Stimulated activated CD4-positive, alpha-beta T cell treated with anti-CD3 and anti-CD28 coated beads, Interleukin-2, amount 100 ng/mL, for 48 hours (primary cell): ENCODE measurements at places on chromosomes 12 and 14.

- DNase-seq, result no peak
These were observed 301.6 kb downstream of the CACNA1C start for GRCh38 chr12:2354151-2354991.

DNA sequence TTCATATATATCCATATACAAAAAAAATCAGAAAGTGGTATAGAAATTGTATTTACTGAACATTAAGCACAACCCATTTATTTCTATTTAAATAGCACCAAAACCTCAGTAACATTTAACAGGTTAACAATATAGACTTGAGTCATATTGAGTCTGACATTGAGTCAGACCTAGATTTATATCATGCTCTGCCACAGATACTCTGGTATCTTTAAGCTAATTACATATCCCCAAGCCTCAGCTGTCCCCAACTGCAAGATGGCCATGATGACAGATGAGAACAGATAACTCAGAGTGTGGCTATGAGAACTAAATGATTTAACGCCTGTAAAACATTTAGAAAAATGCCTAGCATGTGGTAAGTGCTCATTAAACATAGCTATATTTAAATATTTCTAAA is 40.3 kb downstream of the IFNG start:
- DNase-seq, result no peak

DNA sequence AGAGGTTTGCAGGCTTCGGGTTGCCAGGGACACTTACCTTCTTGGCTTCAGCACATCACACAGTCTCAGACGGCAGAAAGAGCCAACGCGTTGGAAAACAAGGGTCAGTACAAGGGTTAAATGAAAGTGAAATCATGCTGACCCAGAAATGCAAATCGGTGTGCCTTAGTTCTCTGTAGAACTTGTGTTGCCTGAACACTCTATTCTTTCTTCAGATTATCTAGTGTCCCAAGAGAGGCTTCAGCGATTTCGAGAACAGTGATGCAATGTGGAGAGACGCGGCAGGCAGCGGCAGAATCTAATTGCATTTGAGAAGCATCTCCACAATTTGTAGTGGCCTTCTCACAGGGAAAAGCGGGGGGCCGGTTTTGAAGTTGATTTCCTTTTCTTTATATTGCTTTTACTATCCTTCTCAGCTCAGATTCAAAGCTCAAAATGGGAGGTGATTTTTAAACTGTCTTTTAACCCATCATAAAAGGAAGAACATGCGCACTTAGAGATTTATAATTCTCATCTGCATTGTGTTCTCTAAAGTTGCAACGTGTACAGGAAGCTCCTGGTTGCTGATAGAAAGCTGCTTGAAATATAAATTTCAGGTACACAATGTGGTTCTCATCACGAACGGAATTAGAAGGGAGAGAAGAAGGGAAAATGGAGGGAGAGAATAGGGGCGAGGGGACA is 67.8 kb upstream of the EGLN3 start:
- DNase-seq, result no peak

GRCh38 chr12:105014603-105015002 is 28.5 kb downstream of the NOPCHAP1 start:
- no peak for DNase-seq

- DNase-seq, result no peak
These were observed 5.4 kb upstream of the CCDC177 start for GRCh38 chr14:69580009-69580577.

- no peak for DNase-seq
These were observed 34.1 kb downstream of the ITGA7 start for GRCh38 chr12:55673638-55674037.
